Neural progenitor cell (in vitro differentiated cells): ENCODE measurements at places on chromosomes 5 and 9. TPM values are rescaled to one million over a fixed set of nuclear protein-coding genes. Genes with fewer than 3 reads are reported as not detected.

- DNase-seq, result no peak
Measured at GRCh38 chr9:121217609-121218292, 16.1 kb upstream of the RAB14 start.

- DNase-seq, result no peak
Measured at GRCh38 chr9:89923961-89924504, 319.2 kb downstream of the GADD45G start.

DNA sequence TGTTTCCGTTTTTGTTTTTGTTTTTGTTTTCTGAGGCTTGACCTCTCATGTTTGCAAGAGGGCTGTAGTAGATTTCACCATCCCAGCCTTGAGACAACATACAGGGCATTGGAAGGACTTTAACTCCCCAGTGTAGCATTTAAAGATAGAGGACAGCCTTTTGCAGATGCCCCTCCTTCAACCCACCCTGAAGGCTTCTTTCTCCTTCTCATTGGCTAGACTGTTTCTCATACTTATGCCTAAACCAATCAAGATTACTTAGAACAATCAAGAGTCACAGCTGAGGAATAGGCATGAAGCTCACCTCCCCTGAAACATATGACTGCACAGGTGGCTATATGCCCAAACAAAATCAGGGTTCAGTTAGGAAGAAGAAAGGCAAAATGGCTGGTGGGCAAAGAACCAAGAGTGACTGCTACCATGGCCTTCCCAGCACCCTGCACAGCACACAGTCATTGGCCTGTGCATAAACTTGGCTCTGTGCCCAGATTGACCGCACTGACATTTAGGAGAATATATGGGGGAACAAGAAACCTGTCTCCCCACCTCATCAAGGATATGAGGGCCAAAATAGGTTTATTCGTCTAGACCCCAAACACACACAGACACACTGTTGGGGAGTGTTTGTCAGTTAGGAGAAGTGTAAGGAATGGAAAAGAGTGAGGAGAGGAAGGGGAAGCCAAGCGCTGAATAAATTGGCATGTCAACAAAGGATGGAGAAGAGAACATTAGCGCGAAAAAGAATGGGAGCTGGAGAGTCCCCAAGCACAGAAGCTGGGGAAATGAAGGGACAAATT is 137.3 kb upstream of the RANBP3L start:
- no peak for DNase-seq

The LRRC70 gene
- total RNA-seq, result 0.79 and 1.2 TPM in 2 replicates

GRCh38 chr5:154683101-154683880 is 71.9 kb upstream of the LARP1 start:
- DNase-seq, result no peak

GRCh38 chr5:149940077-149940574 is 4.5 kb downstream of the PDE6A start:
- no peak for DNase-seq

DNA sequence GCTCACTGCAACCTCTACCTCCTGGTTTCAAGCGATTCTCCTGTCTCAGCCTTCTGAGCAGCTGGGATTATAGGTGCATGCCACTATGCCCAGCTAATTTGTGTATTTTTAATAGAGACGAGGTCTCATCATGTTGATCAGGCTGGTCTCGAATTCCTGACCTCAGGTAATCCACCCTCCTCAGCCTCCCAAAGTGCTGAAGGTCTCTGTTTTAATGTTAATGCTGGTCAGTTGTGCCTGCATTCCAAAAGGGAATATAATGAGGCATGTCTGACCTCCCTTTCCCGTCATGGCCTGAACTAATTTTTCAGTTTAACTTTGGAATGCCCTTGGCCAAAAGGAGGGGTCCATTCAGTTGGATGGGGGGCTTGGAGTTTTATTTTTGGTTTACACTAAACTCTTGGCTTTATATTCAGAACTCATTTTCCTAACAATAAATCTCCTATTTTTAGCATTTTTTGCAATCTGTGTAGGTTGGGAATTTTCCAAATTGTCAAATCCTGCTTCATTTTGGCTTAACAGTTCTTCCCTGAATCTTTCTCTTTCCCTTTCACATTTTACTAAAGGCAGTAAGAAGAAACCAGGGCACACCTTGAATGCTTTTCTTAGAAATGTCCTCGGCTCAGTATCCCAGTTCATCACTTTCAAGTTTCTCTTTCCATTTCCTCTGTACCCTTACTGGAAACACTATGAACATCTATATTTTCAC is 1175.5 kb downstream of the MAT2B start:
- DNase-seq, result no peak

The SLC27A6 gene
- 1.9 and 7.4 TPM in 2 replicates for total RNA-seq

- DNase-seq, result no peak
Measured at GRCh38 chr5:162288647-162289296, 221.2 kb downstream of the GABRG2 start.

DNA sequence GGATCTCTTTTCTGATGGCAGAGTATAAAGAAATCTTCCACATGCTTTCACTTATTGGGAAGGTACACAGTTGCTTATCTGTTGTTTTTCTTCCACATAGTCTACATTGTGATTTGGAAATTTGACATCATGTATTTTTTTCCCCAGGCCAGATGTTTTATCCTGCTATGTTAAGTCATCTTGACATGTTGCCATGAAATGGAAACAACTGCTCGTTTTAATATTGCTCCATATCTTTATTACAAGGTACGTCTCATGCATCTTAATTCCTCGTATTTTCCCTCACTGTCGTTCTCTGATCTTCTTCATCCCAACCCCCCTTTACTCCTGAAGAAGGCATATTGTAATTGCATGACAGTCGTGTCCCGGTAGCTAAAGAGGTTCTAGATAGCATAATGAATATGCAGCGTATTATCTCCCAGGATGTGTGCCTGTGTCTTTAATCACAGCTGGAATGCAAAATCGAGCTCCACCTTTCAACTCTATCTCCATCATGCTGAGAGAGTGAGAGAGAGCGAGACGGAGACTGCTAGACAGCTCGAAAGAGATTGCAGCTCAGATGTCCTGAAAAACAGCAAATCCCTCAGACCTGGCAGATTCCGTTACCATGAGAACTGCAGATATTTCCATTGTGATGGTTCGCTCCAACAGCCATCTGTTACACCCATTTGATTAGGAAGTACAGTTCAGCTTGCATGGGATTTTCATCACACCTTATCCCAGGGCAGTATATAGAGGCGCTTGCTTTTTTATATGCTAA is 281.7 kb downstream of the TMEM38B start:
- no peak for DNase-seq

The CDKN2A gene
- not detected in 2 replicates for total RNA-seq

DNA sequence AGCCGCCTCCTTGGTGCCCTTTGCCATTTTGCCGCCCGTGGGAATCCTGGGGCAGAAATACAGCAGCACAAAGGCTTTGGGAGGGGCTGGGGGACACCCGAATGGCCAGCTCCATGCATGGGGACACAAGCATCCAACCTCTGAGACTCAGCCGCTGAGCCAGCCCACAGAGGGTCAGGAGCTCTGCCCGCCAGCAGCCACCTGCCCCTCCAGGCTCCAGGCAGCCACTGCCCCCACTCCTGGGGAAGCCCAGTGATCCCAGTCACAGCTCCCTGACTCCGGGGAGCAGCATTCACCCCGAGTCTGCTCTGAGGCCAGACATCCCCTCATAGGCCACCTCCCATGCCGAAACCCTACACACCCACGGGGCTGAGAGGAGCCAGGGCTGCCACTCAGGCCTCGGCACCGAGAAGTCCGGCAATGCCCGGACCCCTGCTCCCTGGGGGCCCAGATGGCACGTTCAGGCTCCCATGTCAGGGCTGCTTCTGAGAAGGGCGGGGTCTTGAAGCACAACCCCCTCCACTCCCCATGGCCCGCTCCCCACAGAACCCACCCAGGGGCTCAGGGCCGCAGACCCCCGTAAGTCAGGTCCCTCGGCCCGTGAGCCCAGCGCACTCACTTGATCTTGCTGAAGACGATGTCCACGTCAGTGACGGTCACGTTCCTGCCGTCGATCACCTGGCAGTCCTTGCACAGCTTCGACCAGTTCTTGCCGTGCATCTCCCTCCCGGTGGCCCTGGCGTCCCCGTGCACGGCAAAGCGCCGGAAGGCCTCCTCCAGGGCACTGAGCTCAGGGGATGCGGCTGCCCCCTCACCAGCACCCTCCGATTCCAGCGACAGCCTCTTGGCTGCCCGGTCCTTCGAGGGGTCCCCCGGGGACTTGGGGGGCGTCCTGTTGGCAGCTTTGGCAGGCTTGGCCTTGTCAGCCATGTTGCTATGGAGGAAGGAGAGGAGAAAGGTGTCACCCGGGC is 15.7 kb downstream of the TPPP start:
- DNase-seq, result no peak

DNA sequence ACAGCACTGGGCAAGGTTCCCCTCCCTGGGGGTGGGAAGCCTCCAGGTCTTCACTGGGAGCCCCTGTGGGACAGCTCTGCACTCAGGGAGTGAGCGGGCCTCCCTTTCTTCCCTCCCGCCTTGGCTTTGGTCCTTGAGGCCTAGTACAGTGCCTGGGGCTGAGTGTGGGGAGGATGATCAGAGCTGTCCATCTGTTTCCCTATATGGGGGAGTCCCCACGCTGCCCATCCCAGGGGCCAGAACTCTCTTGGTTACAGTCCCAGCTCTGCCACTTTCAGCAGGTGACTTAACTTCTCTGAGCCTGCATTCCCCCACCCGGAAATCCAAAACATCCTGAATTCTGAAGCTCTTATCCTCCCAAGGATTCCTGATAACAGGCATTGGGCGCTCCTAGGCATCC is 42.6 kb downstream of the DAB2IP start:
- DNase-seq, result no peak
